ENCODE measurements at places on chromosomes 16 and 17. TPM values are rescaled to one million over a fixed set of nuclear protein-coding genes. Genes with fewer than 3 reads are reported as not detected.

The PPM1E gene
- polyA plus RNA-seq: 1.8 TPM

The KRTAP17-1 gene
- not detected for polyA plus RNA-seq

The CX3CL1 gene
- polyA plus RNA-seq: 7.2 TPM

The CHP2 gene
- not detected for polyA plus RNA-seq

The CA5A gene
- not detected for polyA plus RNA-seq

The PPP1R1B gene
- polyA plus RNA-seq: 46.9 TPM

The KCNH4 gene
- polyA plus RNA-seq: 1.0 TPM
